ENCODE measurements at places on chromosomes 13 and 19.

GRCh38 chr13:113837560-113838355 is 26.1 kb downstream of the GAS6 start:
- DNase-seq = no peak

GRCh38 chr19:39413272-39413910 is 922 bp downstream of the PLEKHG2 start:
- DNase-seq = peak; percentile 71

DNA sequence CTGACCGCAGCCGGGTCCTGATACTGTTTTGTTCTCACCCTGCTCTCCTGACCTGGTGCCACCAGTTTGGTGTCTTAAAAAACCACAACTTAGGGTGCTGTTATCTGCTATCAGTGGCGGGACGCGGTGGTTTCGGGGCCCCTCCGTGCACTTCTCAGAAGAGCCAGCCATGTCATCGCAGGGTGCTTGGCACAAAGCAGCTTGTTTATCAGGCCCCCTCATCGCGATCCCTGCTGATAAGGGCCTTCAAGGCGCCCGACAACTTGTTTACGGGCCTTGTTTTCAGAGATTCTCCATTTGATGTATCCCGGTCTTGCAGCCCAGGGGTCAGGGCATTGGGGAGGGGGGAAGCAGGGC is 58.1 kb upstream of the KLF2 start:
- DNase-seq = no peak

GRCh38 chr13:35643625-35644024 is 167.1 kb upstream of the MAB21L1 start:
- DNase-seq = peak; percentile 24

- no peak for DNase-seq
These were observed 119.8 kb upstream of the STARD13 start for GRCh38 chr13:33405371-33405770.

GRCh38 chr13:84870190-84870589 is 929.0 kb downstream of the SLITRK6 start:
- no peak for DNase-seq

- DNase-seq = no peak
These were observed 618.7 kb upstream of the SGCG start for GRCh38 chr13:22562116-22562515.

DNA sequence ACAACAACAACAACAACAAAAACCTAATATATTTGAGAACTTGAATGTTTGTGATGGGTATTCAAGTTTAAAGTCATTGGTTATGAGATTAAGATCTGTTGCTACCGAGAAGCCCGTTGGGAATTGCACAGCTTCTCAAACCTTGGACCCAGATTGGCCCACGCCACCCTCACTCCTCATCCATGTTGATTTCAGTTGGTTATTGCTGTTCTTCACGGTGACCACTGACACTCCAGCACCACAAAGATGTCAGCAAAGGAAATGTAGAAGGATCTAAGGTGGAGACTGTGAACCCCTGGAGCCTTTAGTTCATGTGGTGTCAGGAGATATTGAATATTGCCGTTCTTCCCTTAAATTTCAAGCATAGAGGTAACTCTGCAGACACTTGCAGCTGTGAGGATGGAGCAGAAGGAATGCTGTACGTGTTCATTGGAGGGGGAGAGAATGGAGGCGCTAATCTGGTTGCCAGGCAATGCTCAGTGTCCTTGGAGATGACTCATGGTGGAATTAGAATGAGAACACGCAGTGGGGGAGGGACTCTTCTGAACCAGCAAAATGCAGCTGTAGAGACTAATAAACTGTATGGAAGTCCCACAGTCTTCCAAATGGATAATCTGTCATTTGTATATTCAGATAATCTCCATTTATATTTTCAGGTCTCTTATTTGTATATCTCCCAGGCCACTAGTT is 20.8 kb upstream of the ZNF835 start:
- no peak for DNase-seq

GRCh38 chr13:62038214-62038613 is 622.6 kb upstream of the PCDH20 start:
- no peak for DNase-seq

- DNase-seq = no peak
These were observed 31.0 kb downstream of the TDRD12 start for GRCh38 chr19:32750441-32751055.

- DNase-seq = peak; percentile 77
These were observed 12.9 kb upstream of the RPS15 start for GRCh38 chr19:1425102-1425837.

GRCh38 chr19:48628486-48629296 is 8.5 kb downstream of the DBP start:
- DNase-seq = no peak

- DNase-seq = peak; percentile 77
These were observed at the start of gene SLC8A2 for GRCh38 chr19:47471733-47472457. Gene SLC8A2 (minus strand): TSS chr19:47471893. CDS start chr19:47466403, 5,490 bp downstream.

- peak; percentile 50 for DNase-seq
These were observed 1.3 kb downstream of the SLC25A42 start for GRCh38 chr19:19064811-19065745.

DNA sequence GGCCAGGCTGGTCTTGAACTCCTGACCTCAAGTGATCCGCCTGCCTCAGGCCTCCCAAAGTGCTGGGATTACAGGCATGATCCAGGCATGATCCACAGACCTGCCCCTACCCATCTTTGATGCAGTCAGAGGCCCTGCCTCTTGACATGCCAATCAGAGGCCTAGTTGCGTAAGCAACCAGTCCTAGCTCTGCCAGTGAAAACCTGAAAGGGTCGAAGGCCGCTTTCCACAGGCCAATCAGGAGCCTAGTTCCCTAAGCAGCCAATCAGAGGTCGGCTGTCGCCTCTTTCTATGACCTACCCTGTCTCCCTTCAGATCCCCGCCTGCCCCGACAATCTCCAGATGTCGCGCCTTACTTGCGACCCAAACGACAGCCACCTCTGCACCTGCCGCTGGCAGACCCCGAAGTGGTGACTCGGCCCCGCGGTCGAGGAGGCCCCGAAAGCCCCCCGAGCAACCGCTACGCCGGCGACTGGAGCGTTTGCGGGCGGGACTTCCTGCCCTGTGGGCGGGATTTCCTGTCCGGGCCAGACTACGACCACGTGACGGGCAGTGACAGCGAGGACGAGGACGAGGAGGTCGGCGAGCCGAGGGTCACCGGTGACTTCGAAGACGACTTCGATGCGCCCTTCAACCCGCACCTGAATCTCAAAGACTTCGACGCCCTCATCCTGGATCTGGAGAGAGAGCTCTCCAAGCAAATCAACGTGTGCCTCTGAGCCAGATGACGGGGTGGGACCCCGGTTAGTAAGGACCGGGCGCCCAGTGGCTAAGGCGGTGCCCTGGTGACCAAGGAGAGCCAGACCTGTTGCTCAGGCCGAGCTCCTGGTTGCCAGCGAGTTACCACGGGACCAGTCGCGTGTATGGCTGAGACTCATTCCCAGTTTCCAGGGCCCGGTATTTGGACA is 6.3 kb downstream of the SYDE1 start:
- no peak for DNase-seq

DNA sequence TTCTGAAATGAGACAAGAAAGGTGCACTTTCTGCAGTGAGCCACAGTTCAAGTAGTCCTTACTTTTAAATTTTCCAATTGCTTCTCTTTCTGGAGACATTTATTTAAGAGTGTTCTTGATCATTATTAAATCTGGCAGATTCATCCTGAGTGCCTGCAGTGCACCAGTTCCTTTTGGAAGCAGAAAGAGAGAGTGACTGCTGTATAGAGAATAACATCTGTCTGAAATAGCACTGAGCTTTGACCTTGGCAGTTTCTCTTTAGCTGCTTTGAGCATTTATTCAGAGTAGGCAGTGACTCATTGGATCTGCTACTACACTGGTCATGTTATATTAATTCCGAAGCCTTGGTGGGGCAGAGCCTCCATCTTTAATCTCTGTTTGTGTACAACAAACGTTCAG is 1373.7 kb downstream of the PCDH9 start:
- peak; percentile 43 for DNase-seq

GRCh38 chr19:47518139-47518538 is 3.3 kb upstream of the NAPA start:
- DNase-seq = no peak

DNA sequence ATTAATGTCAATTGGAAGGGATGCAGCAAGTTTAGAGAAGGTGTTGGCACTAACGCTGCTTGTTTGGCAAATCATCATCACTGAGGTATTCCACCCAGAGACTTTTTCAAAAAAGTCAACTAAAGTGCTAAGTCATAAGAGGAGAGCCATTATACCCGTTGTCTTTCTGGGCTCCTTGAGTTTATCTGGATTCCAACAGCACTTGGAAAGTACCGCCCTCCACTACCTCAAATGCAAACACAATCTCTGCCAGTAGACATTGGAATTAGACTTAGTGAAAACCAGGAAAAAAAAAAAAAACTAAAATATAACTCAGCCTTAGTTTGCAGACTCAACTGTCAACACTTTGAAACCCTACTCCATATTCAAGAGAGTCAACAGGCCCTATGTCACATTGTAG is 266.0 kb downstream of the ITGBL1 start:
- DNase-seq = no peak

- peak; percentile 92 for DNase-seq
These were observed at the start of gene LDLR for GRCh38 chr19:11089254-11090013. Gene LDLR (plus strand): TSS chr19:11089463. CDS start chr19:11089549, 86 bp downstream.

DNA sequence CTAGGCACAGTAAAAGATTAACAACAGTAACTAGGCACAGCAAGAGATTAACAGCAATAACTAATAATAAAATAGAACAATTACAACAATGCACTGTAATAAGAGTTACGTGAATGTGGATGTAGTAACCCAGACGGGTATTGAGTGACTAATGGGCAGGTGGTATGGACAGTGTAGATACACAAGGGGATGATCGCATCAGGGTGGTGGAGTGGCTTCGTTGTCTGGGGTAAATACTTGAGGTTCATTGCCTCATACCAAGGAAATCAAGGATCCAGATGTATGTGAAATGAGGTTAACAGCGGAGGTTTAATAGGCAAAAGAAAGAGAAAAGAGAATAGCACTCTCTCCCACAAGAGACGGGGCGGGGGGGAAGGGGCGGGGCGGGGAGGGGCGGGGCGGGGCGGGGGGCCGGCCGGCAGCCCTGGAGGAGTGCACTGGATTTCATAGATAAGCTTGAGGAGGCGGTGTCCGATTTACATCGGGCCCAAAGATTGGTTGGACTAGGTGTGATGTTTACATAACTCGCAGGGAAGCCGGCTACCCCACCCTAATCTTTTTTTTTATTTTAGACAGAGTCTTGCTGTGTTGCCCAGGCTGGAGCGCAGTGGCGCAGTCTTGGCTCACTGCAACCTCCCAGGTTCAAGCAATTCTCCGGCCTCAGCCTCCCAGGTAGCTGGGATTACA is 106.3 kb downstream of the KCTD15 start:
- DNase-seq = no peak

DNA sequence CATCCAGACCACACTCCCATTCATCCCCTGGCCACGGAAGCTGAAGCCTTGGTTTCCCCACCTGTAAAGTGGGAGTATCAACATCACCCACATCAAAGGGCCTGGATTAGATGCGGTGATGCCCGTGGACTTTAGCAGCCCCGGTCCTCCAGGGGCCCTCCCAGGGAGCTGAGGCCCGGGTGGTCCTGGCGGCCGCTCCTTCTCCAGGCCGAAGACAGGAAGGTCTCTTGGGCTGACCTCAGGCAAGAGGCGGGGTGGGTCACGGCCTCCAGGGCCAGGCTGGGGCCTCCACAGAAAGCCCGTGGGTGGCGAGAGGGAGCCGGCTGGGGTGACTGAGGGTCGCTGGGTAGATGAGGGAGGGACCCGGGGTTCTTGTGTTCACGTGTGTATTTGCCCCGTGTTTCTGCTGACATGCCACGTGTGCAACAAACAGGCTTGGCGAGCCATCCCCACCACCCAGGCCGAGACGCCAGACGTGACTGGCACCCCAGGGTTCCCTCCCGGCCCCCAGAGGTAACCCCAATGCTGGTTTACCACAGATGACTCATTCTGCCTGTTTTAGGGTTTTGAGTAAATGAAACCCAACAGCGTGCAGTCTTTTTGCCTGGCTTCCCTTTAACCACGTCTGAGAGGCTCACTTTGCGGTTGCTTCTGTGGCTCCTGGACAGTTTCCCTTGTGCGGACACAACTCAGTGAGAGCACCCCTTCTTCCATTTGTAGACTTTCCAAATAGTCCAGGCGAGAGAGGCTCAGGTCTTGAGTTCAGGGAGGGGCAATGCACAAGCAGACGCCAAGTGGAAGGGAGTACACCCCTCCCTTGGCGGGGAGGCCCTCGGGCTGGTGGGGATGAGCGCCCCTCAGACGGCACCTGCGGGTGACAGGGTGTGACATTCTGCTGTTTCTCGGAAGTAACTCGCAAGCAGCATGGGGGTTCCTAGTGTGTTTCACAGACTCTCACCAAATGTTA is 42.9 kb downstream of the C13orf46 start:
- peak; percentile 60 for DNase-seq

- no peak for DNase-seq
These were observed 30.1 kb upstream of the CCDC124 start for GRCh38 chr19:17902701-17903100.

- no peak for DNase-seq
These were observed 560.0 kb upstream of the KLHL1 start for GRCh38 chr13:70668293-70668692.

- DNase-seq = no peak
These were observed 26.8 kb upstream of the MTIF3 start for GRCh38 chr13:27476943-27477703.

DNA sequence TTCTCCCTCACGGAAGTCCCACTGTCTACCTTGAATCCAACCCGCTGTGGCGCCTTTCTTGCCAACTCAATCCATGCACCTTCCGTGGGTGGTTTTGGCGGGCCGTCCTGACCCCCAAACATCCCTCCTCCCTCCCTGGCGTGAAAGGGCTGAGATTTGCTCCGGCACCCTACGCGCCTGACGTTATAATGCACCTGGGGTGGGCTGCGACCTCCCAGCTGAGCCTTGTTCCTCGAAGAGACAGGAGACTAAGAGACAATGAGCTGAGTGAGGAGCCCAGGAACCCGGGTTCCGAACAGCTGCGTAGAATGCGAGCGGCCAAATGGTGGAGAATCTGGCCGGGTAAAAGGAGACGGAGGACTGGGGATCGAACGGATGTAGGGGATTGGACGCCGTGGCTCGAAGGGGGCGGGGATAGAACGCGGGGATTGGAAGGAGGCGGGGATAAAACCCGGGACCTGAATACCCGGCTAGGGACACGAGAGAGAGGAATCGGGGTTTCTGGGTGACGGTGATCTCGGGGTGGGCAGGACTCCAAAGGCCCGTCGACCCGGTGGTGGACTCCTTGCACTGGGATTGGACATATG is at the start of gene CPT1C:
CPT1C (plus strand) TSS at position 461 of the 587 bp plus-strand sequence. CDS start 1,137 bp downstream, outside the sequence.
- DNase-seq = peak; percentile 91

GRCh38 chr19:18603958-18604819 is 2.4 kb downstream of the CRLF1 start:
- peak; percentile 39 for DNase-seq

DNA sequence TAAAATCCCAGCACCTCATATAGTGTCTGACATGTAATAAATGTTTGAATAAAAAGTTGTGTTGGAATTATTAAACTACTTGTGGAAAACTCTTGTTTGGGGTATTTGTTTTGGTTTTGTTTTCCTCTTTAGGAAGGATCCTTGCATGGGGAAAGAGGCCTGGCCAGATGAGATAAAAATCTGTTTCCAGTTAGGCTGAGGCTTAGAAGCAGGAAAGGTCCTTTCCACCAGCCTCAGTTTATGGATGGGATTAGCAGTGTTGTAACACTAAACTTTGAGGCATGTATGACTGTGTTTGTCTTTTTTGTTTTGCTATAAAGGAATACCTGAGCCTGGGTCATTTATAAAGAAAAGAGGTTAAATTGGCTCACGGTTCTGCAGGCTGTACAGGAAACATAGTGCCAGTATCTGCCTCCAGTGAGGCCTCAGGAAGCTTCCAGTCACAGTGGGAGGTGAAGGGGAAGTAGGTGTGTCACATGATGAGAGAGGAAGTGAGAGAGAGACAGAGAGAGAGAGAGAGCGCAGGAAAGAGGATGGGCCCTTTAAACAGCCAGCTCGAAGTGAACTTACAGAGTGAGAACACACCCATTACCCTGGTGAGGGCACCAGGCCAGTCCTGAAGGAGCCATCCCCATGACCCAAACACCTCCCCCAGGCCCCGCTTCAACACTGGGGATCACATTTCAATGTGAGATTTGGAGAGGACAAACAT is 21.6 kb downstream of the SPATA13 start:
- DNase-seq = no peak
